Gastroesophageal sphincter (tissue), 4 donors: ENCODE measurements at places on chromosomes 12 and 14. TPM values are rescaled to one million over a fixed set of nuclear protein-coding genes. Genes with fewer than 3 reads are reported as not detected.

Gene MAP3K9
- total RNA-seq, result 1.3 TPM

DNA sequence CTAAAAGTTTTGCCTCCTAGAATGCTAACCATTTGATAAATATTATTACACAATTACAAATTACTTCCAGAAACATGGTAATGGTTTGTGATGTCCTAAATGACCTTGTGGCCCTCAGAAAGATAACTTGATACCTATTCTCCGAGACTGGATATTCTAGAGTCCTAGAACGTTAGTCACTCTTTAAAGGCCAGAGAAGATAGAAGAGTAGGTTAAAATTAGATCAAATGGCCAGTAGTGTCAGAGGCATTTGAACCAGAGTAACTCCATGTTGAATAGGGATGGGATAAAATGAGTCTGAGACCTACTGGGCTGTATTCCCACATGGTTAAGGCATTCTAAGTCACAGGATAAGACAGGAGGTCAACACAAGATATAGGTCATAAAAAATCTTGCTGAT is 96.6 kb upstream of the ADAMTS20 start:
- ATAC-seq, result no peak

Gene TAS2R9
- not detected for total RNA-seq

DNA sequence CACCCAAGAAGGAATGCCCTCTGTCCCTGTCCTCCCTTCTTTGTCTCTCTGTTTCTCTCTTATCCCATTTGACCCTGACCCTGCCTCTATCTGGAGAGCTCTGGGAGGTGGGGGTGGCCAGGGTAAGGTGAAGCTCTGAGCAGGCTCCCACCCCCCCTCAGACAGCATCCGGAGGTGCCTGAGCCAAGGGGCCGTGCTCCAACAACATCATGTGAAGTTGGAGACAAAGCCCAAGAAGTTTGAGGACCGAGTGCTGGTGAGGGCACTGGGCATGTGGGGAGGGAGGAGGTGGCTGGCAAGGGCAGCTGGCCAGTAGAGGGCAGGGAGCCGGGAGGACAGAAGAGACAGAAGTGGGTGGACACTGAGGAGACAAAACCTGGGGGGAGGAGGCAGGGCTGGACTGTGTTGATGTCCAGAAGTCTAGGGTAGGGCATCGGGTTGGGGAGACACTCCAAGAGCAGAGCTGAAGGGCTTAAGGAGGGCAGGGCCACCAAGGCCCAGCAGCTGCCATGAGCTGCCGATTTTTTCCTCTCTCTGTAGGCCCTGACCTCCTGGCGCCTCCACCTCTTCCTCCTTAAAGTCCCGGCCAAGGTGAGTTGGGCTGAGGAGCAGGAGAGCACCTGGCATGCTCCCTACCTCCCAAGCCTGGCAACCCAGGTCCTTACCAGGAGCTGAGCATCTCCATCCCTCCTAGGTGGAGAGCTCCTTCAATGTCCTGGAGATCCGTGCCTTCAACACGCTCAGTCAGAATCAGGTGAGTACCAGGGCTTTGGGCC is 1.9 kb downstream of the CARMIL3 start:
- no peak for ATAC-seq
